Testis (tissue), 5 donors: ENCODE measurements at places on chromosomes 11 and 22. TPM values are rescaled to one million over a fixed set of nuclear protein-coding genes. Genes with fewer than 3 reads are reported as not detected.
A peak's percentile ranks its signal among the peaks of the same experiment; 100 is the strongest.

- no peak for DNase-seq
Observed at GRCh38 chr11:79940974-79941735, 500.3 kb upstream of the TENM4 start.

GRCh38 chr11:88318017-88318416, 19.5 kb downstream of the CTSC start:
- no peak for DNase-seq

DNA sequence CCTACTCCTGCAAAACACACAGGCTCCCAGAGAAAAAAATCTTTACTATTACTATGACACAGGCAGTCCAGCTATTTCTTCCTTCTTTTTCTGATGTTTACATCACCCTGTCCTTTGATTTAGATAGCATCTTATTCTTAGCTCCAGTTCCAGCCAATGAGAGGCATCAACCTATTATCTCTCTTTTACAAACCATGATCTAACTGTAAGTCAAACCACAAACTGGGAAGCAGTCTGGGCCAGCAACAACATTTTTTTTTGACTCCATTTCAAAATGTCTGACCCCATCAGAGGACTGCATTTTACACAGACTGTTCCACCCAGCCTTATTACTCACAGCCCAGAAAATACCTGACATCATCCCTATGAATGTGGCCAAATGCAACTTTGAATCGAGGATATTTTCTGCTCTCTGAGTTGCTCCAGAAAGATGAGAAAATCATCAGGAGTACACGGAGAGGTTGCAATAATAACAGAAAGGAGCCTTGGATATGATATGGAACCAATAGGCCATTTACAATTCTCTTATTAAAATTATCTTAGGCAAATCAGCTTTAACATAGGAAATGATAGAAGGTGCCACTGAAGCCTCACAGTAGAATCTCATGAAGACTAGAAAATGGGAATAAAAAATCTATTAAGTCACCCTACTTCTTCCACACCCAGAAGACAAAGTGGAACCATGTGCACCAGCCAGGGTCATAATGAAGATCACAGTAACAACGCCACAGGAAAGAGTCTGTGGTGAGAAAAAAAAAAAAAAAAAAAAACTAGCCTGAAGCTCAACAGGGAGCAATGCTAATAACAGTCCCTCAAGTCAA, 21.2 kb downstream of the TBRG1 start:
- no peak for DNase-seq

DNA sequence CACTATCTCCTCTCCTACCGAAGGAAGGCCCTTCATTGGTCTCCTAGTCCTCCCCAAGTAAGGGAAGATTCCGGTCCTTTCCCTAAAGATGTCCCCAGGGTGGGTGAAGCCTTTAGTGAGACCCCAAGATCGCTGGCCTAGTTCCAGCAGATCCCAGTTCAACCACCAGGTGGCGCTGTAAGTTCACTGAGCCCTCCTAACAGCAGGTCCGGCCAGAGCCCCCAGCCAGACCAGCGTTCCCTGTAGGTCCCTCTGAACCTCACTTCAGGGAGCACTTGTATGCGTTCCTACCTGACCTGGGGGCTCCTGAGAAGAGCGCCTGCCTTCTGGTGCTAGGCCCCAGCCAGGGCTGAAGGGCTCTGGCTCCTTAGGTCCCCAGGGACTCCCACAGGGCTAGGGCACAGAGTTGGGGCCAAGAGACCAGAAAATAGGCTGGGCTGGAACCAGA, 38.1 kb downstream of the LMO1 start:
- peak; percentile 90 for DNase-seq

MFNG gene
- total RNA-seq: 8.2 TPM

PHOX2A gene
- 2.0 TPM for total RNA-seq

DNA sequence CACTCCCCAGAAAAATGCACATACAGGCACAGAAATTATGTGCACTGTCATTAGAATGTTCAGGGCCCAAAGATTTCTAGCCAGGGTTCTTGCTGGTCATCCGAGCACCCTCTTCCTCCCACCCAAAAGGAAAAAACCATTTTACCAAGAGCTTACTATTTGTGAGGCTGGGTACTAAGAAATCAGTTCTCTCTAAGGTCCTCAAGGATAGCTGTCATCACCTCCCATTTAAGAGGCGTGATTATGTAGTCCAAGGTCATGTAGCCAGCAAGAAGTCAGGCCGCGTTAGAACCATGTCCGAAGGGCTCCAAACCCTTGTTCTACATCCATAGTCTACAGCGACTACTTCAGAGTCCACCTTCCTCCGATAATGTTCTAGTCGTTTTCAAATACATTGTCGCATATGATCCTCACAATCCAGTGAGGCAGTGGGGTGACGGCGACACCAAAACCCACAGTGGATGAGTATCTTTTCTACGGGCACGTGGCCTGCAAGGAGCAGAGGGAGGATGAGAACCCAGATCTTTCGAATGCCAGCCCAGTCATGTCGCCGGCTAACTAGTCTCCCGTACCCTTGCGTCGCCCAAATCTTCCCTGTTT, 634 bp downstream of the TIMM8B start:
- DNase-seq: peak; percentile 48

GAL3ST1 gene
- total RNA-seq: 18.5 TPM

NPAS4 gene
- total RNA-seq: 0.50 TPM

TYR gene
- 1.5 TPM for total RNA-seq

GRCh38 chr11:111823131-111823530, 48.2 kb downstream of the ALG9 start:
- DNase-seq: no peak

GRCh38 chr11:44957776-44958564, 7.3 kb upstream of the TP53I11 start:
- DNase-seq: no peak

DNA sequence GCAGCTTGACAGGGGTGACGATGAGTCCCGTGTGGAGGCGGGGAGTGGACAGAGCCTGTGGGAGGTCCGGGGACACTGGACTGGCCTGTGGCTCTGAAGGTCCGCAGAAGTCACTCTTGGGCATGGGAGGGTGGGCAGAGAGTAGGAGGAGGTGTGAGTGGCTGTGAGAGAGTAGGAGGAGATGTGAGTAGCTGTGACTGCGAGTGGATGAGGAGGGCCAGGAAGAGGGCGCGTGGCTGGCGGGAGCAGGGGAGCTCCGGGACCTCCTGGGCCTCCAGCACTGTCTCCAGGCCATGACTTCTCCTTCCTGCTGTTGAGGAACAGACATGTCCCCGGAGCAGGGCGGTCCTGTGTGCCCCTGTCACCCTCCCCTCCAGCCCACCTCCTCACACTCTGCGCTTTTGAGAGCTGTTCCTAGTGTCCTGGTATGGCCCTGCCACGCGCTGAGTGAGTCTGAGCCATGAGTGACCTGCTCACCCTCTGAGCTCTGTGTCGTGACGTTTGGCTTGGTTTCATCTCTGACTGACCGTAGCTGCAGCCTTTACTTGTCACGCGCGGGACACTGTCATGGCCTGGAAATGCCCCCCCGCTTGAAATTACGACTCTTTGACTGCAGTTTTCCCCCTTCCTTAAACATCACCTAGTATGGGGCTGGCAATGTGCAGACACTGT, 391.5 kb downstream of the TBC1D22A start:
- peak; percentile 22 for DNase-seq

WNT7B gene
- 1.9 TPM for total RNA-seq

GRCh38 chr11:1520663-1521267, 34.2 kb upstream of the MOB2 start:
- no peak for DNase-seq

DNA sequence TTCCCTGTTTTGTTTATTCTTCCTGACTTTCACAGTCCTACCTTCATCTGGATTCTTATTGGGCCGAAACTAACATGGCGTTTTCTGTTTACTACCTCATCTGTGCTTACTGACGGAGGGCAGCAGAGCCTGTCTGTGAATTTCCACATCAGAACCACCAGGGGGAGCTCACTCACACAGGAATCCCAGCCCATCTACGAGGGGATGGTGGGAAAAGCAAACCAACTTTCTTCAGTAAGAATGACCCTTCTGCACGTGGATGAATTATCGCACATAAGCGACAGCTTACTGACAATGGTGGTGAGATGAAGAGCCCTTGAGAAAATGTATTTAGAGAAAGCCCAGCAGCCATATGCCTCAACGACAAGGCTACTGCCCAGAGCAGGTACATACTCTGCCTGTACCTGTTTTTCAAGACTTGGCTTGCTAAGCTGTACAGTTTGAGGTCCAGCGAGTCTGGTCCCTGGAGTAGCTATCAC, 42.5 kb downstream of the LARGE2 start:
- peak; percentile 72 for DNase-seq

LMO2 gene
- 6.5 TPM for total RNA-seq

- DNase-seq: no peak
Observed at GRCh38 chr11:109304159-109304558, 117.8 kb upstream of the C11orf87 start.

SLC6A5 gene
- total RNA-seq: 1.5 TPM

- DNase-seq: no peak
Observed at GRCh38 chr11:116864531-116864930, 27.1 kb upstream of the APOA1 start.

DNA sequence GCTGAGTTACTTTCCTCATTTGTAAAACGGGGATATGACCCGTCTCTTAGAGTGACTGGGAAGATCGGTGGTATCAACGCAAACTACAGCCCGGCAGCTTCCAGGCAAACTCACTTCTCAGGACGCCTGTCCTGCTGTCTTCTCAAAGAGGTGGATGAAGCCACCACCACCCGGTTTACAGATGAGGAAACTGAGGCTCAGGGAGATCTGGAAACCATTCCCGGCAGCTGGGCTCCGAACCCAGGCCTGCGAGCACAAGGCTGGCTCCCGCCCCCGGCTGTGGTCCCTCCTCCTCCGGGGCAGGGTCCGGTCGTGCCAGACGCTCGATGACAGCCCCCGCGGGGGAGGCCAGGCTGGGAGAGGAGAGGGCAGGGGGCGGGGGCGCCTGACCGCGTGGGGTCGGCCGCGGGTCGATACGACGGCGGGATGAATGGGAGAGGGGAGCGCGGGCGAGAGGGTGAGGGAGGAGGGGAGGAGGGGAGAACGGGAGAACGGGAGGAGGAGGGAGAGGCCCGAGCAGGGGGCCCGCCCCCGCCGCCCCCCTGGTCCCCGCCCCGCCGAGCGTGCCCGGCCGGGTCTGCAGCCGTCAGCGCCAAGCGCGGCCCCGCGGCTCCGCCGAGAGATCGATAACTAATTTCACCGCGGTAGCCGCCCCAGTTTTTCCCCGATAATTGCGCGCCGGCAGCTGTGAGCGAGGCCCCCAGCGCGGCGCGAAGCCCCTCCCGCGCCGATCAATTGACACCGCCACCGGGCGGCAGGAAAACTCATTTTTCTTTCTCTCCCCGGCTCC, 14.0 kb downstream of the IGLL1 start:
- DNase-seq: no peak

GRCh38 chr22:43789452-43789851, 22.7 kb downstream of the EFCAB6 start:
- peak; percentile 37 for DNase-seq

C11orf86 gene
- total RNA-seq: 0.25 TPM

GRCh38 chr22:30370641-30371230, 13.9 kb downstream of the CCDC157 start:
- no peak for DNase-seq

DNA sequence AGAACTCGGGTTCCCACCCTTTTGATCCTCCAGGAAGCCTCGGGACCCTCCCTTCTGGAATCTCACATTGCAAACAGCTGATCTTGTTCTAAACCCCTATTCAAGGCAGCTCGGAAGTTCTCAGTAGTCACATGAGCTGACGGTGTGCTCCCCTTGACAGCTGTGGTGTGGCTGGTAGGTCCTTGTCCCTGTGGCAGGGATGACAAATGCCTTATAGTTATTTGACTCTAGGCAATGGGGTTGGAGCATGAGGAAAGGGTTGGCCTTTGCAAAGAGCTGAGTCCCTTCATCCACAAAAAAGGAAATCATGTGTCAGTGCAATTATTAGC, 23.6 kb downstream of the EIF4G2 start:
- no peak for DNase-seq

DNA sequence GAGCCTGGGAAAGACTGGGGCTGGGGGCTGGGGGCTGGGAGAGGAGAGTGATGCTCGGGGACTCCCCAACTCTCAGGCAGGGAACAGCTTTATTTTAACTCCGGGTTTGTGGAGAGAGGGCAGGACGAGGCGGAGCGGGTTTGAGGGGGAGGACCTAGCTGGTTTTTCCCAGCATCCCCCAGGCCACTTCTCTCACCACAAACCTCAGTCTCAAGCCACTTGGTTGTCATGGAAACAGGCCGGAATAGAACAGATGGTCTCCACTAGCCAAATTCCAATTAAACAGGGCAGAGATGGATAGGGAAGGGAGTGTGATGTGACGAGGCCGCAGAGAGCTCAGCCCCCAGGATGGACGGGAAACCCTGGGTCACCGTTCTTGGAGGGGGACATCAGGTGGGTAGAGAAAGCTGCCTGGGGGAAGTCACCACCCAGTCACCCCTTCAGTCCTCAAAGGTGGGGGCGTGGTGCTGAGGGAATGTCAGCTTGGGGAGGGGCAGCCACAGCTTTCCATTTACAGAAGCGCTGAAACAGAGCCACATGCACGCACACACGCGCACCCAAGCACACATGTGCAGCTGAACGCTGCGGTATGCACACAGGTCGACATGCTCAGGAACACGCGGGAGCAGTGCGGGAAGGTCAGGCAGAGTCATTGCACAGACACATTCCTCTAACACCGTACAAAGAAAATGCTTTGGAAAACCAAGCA, 19.2 kb downstream of the NECTIN1 start:
- no peak for DNase-seq

- DNase-seq: peak; percentile 93
Observed at GRCh38 chr11:121466063-121466794, 13.5 kb upstream of the SORL1-AS1 start.

- no peak for DNase-seq
Observed at GRCh38 chr11:100757646-100758045, 70.6 kb downstream of the ARHGAP42 start.

DNA sequence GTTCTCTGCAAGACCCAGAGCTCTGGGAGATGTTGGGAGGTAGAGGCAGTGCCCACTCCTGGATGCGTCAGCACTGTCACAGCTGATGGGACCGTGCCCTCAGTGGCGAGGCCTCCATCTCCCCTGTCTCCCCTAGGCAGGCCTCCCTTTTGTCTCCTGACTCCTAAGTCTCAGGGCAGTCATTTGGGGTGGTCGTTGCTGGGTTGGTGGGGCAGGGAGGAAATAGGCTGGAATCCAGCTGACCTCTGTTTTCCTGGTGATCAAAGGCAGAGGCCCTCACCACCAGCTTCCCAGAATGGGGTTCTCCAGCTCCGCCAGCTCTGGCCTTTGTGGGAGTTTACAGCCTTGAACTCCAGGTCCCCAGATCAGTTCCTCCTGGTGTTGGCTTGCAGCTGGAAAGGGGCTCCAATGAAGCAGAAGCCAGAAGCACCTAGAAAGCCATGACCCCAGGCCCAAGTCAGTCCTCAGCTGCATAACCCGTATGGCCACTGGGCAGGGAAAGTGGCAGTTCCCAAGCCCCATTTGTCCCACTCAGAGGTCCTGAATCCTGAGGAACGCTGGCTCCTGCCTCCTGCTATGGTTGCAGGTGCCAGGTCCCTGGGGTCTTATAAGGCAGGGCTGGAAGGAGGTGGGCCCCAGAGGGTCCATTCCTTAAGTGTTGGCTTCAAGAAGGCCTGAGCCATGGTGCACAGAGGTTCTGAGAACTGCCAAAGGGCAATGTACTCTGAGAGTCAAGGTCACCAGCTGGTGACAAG, 7.3 kb upstream of the FXYD2 start:
- peak; percentile 13 for DNase-seq

- DNase-seq: no peak
Observed at GRCh38 chr11:405954-406795, 8.6 kb downstream of the SIGIRR start.

RASGRP2 gene
- total RNA-seq: 26.3 TPM

GRCh38 chr11:124285610-124286344, 28.0 kb downstream of the OR8D1 start:
- no peak for DNase-seq
